ENCODE measurements at places on chromosomes 11 and 22.

DNA sequence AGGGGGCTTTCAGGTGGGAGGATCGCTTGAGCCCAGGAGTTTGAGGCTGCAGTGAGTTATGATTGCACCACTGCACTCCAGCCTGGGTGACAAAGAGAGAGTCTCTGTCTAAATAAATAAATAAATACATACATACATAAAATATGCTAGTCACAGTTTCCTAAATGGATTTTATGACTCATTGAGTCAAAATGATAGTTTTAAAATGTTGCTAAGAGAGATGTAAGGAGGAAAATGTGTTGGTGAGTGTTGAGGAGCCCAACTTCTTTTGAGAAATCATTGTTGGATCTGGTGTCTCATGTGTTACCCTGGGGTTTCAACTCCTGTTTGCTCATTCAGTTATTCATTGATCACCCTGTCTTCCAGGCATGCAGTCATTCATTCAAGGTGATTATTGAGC, 21.0 kb downstream of the PARVB start:
- no peak for DNase-seq

DNA sequence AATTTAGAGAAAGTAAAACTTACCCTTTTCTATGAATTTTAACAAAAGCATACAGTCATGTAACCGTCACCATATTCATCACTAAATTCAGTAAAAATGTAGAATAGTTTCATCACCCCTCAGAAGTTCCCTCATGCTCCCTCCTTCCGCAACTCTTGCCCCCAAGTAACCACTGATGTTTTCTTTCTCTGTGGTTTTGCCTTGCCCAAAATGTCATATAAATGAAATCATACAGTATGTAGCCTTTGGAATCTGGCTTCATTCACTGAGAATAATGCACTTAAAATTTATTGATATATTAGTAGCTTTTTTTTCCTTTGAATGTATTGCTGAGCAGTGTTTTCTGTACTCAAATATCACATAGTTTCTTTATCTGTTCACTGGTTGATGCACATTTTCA, 60.1 kb downstream of the DCUN1D5 start:
- no peak for DNase-seq

GRCh38 chr11:57413681-57414080, 13.2 kb downstream of the SLC43A3 start:
- no peak for DNase-seq

DNA sequence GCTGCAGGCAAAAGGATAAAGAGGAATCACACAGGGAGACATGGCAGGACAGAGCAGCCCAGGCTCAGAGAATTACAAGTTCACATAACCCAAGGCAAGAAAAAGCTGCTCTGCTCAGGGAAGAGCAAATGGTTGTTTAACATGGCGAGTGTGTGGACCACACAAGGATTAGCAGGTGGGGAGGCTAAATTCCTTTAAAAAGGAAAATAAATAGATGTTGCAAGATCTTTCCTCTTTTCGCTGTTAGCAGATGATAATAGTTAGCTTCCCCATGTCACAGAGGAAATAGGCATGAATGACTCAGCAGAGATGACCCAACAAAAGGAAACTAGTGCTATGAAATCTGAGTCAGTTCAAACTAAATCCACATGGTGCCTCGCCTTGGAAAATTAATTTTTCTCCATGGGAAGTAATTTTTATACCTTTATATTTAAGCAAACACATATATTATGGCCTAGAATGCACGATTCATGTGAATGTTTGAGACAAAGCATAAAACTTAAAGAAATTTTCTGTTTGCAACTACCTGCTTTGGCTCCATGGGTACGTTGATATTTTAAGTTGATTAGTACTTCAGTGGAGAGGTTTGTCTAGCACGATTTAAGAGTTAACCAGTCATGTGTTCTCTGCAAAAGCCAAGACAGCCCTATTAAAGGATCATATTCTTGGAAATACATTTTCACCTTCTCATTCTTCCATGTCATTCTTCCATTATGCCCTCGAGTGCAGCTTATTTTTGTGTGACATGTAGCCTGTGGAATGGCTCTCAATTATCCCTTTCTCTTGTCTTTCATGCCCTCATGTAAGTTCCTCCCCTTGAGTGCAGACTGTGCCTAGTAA, 38.5 kb upstream of the FJX1 start:
- DNase-seq: peak; percentile 86

DNA sequence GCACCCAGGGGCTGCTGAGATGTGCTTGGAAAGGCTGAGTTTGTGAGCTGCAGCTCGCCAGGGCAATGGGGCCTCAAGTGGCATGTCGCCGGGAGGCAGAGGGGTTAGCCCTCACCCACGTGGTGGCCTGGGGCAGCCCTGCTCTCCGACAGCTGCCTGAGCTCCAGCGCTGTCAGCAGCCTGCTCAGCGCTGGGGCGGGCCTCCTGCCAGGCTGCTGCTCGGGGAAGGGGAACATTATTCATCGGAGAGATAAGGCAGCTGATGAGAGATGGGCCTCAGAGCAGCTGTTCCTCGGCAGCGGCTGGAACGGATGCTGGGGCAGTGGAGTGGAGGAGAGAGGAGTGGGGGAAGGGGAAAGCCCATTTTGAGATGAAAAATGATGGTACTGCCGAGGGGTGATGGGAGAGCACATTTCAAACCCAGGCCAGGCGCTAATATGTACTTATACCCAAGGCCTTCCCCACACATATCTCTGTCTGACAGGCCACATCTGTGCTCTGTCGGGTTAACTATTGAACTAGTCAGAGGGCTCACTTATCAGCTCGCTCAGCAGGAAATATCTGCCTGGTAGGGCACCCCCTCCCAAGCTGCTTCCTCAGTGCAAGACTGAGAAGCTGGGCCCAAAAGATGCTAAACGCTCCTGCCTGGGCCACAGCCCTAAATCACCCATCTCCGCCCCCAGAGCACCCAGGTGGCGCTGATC, 79.5 kb downstream of the TIMP3 start:
- DNase-seq: no peak

Measured in GM04504 (cell line).